ENCODE measurements at places on chromosomes 4 and X.

DNA sequence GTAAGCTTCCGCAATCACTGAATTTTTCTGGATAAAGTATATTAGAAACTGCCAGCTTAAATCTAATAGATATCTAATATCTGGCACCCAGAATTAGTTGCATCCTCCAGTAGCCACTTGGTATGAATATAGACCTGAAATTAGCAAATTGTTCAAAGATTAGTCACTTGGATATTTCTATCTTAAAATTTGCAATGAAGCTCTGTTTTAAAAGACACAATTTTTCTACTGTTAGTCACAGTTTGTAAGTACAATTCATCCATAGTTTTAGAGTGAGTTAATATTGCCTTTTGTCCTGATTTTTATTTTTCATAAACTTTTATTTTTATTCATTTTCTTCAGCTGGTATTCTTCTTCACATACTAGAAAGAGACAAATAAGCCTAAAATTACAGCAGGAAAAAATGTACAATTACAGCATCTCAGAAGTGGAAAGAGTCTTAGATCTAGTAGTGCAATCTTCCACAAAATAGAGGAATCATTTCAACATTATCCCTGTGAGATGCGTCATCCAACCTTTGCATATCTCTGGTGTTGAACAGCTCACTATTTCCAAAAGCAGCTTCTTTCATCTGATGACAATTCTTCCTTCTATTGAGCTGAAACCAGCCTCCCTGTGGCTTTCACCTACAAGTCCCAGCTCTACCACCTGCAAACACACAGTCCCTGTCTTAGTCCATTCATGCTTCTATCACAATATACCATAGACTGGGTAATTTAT, 190.0 kb upstream of the AR start:
- DNase-seq = no peak

DNA sequence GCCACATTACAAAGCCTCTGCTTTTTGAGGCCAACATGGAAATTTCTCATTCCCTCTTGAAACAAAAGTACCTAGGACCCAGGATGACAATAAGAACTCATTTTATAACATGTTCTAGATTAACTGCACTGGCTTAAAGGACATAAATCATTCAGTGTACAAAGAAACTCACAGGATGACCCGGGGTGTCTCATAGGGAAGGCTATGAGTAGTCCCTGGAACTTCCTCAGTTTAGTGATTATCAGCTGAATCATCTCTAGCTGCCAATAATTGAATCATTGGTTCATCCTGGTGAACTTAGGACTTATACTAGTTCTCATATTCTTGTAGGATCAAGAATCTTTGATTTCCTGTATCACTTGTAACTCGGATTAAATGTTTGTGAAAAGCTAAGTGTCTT, 95.8 kb upstream of the WDR1 start:
- no peak for DNase-seq

GRCh38 chrX:87687703-87688102, 170.1 kb downstream of the KLHL4 start:
- DNase-seq = no peak

- no peak for DNase-seq
Measured at GRCh38 chrX:103453655-103454054, 65.6 kb downstream of the RAB40A start.

- no peak for DNase-seq
Measured at GRCh38 chr4:189502841-189503435, 437.7 kb upstream of the FRG1 start.

- DNase-seq = no peak
Measured at GRCh38 chrX:19863212-19863856, 24.1 kb downstream of the SH3KBP1 start.

Measured in activated CD4-positive, alpha-beta T cell treated with anti-CD3 and anti-CD28 coated beads, Interleukin-2, amount 50 U/mL, for 24 hours (primary cell).